CD4-positive, alpha-beta T cell treated with Interleukin-6 at 100 ng/mL for 8 hours (primary cell): ENCODE measurements at places on chromosomes 6 and 20.

DNA sequence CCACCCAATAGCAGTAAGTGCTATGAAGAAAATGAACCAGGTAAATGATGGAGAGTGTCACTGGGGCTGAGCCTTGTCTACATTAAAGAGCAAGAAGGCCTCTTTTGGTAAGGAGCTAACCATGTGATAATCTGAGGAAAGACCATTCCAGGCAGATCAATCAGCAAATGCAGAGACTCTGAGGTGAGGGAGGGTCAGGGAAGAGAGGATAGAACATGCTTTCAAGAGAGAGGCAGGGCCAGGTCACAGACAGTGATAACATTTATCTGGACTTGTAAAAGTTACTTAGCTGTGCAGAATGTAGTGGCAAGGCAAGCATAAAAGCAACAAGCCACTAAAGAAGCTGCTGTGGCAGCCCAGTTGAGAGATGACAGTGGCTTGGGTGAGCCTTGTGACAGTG, 197.3 kb downstream of the TASP1 start:
- no peak for DNase-seq

DNA sequence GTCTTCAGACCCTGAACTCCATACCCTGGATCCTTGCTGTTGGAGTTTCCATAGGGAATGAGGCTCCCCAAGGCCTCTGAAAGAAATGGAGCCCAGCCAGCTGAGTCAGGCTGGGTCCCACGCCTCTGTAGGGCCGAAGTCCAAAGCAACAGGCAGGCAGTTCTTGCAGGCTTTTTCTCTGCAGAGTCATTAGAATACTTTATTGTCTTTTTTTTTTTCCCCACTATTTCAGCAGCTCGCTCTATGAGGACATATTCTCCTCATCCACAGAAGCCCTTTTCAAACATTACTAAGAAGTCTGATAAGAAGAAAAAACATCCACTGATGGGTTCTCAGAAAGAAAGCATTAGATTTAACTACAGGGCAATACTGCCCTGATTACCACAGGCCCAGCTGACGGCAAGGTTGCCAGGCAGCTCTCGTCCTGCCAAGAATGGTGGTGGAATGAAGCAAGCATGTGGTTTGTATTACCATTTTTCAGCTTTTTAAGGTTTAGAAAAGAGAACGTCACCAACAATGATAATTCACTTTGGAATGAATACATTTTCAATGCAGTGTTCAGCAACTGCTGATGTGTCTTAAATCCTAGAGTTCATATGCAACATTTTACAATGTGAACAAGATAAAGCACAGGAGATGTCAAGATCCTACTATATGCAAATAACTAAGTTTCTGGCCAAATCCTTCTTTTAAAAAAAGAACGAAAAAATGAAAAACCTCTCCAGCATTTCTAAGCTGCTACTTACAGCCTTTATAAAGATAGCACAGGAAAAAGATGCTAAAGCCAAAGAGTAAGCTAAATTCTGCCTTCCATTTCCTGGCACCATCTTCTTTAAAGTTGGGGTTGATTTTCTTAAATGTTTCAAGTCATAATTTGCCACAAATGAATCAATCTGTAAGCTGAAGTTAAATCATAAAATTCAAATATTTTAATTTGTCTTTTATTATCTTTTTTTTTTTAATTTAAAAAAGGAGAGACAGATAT, 223.6 kb upstream of the CITED2 start:
- no peak for DNase-seq

- DNase-seq, result no peak
Measured at GRCh38 chr6:79048611-79049010, 29.4 kb downstream of the PHIP start.

DNA sequence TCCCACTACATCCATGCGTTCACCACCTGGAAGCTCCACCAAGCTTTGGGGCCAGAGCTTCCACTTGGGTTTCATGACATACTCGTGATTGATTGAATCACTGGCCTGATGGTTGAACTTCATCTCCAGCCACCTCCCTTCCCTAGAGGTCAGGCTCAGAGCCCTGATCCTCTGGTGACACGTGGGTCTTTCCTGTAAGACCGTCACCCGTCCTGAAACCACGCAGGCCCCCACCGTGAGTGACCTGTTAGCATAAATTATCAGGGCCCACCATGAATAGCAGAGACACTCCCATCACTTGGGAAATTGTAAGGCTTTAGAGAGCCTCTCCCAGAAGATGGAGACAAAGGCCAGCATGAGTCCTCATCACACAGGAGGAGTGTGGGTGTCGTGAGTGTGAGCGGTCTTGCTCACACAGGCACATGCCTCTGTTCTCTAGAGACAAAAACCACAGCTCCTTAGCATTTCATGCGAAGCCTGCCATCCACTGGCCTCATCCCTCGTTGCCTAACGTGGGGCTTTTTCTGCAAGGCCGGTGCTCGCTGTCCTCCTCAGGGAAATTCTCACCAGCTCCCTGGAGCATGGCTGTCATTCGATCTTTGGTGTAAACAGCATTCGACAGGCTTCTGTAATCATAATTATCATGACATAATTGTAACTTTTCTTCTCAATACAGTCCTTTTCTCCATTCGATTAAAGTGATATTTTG, 65.1 kb upstream of the DUSP22 start:
- no peak for DNase-seq

- no peak for DNase-seq
Measured at GRCh38 chr6:149170564-149171452, 146.7 kb upstream of the TAB2 start.

DNA sequence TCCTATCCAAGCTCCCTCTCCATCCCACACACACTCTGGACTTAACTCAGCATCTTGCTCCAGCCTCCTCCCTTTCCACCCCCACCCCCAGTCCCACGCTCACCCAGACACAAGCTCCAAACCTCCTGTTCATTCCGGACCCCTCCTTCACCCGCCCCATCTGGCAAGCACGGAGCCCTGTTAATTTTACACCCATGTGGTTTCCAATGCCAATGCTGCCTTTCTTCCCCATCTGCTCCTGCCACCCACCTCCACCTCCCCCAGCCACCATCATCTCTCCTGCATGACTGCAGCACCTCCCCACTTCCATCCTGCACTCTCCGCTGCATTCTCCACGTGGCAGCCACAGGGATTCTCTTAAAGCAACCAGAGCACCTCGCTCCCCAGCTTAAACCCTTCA, 9.9 kb upstream of the CDK5RAP1 start:
- DNase-seq, result no peak

DNA sequence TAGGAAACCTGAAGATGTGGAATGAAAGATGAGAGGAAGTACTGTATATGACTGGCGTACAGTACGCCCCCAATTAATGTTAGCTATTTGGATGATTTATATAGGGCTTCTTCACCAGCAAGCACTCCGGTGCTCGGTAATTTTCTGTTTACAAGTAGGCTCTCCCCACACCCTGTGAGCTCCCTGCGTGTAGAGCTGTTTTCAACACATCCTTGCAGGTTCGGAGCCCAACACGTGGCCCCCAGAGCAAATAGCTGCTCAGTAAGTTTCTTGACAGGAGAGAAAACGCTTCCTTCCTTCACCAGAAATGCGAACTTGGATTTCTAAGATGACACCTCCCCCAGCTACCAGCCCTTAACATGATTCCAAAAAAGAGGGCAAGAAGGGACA, 1.2 kb upstream of the RAB22A start:
- DNase-seq, result no peak

- peak; percentile 17 for DNase-seq
Measured at GRCh38 chr20:1876975-1877608, 18.1 kb upstream of the SIRPA start.

DNA sequence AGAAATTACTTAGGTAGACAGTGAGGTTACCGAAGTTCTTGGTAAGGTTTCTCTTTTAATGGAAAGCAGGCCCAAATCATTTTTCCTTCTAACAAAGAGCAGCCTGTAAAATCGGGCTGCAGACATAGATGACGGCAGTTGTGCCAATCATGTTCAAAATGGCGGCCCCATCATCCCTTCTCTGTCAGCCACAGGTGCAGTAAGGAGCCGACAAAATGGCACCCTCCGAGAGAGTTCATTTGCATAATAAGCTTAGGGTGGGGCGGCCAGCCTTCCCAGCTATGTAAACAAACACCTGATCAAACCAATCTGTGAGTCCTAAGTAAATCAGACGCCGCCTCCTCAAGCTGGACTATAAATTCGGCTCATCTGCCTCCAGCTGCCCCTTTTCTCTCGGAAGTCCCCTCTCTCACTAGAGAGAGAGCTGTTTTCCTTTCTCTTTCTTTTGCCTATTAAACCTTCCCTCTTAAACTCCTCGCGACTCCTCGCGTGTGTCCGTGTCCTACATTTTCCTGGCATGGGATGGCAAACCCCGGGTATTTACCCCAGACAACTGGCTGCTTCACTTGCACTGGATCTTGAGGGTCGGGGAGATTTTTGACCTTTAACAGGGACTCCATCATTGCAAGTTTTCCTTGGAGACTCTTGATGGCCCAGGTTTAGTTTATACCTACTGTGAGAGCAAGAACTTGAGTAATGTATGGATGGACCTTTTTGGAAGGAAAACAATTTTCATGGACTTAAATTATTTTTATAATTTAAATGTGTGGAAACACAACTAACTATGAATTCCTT, 8.9 kb upstream of the DDR1 start:
- DNase-seq, result no peak

- peak; percentile 83 for DNase-seq
Measured at GRCh38 chr20:35447082-35447789, 8.2 kb upstream of the CEP250 start.
